NCI-H1417 treated with DMSO at 0.1 percent for 48 hours (cell line): ENCODE measurements at places on chromosomes 6 and 20.

DNA sequence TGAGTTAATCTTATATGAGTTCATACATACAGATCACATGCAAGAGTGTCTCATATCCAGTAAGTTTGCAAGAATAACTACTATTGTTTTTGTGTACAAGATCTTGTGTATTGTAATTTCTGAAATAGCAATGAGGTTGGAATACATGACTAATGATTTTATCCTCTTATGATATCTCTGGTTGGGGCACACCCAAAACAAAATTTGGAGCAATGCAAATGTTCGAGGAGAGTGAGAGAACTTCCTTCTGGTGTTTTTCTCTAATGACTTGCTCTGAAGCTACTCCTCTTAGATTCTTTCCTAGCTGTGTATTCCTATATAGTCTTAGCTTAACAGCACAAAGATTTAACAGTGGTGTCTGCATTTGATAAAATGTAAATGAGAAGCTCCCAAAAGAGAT is 252.5 kb downstream of the LAMA2 start:
- no peak for DNase-seq

DNA sequence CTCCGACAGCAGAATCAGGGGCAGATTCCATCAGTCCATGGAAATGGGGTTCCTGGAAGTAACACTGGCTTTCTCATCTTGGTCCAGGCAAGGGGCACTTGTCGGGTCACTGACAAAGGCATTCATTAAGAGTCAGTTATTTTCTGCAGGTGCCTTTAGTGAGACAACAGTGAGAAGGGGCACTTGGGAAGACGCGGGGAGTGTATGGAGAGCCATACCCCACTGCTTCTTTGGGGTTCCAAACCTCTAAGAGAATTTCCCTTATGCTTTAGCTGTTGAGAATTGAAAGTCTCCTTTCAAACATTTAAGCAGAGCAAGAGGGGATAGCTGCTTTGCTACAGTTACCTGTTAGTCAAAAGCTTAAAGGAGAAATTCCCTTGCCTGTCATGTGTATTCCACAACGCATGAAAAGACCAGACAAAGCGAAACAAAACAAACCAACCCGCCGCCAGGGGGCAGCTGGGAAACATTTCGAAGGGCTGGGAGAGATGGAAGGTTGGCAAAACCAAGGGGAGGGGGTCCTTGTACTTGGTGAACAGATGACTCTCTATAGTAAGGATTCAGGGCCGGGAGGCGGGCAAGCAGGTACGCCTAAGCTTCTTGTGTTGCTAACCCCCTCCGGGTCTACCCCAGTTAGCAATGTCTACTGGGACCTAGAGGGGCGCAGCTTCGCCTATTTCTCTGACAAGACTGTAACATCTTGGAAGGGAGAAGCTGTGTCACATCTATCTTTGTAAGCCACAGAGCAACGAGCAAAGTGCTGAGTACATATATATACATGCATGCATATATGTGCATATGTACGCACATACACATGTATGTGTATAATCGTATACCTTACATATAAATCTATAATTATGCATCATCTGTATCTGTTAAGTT is 474.9 kb upstream of the AGPAT4 start:
- no peak for DNase-seq

DNA sequence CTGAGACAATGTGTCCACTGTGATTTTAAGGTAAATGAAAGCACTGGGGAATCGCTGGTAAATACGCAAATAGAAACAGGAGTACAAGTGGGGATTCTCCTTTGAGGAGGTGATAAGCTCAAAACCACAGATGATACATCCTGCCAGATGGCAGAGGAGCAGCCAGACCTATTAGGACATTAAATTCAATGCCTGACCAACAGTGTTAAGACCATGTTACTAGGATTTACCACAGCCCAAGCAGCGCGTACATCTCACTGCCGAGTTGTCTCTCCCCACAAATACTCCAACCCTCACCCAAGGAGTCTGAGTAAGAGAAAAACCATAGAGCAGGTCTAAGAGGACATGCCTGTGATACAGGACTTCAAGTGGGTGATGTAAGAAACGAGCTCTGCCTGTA is 68.9 kb upstream of the TULP1 start:
- no peak for DNase-seq

DNA sequence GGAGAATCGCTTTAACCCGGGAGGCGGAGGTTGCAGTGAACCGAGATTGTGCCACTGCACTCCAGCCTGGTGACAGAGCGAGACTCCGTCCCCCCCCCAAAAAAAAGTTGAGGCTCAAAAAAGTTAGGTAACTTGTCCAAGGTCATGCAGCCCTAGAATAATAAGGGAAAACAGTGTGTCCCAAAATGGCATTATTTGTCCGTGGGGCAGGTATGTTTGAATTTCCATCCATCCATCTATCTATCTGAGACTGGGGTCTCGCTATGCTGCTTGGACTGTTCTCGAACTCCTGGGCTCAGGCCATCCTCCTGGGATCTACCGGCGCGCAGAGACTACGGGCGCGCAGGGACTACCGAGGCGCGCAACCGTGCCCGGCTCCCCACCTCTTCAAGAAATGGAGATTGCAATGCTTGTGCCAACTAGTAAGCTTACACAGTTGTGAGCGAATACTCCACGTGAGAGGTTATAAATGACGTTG is 374 bp upstream of the ABCC10 start:
- DNase-seq: no peak

GRCh38 chr20:45950330-45950646 is 15.8 kb downstream of the PCIF1 start:
- DNase-seq: no peak

GRCh38 chr6:75305573-75305972 is 21.0 kb upstream of the TMEM30A start:
- no peak for DNase-seq

GRCh38 chr6:52994031-52994838 is 849 bp downstream of the GSTA4 start:
- DNase-seq: no peak

DNA sequence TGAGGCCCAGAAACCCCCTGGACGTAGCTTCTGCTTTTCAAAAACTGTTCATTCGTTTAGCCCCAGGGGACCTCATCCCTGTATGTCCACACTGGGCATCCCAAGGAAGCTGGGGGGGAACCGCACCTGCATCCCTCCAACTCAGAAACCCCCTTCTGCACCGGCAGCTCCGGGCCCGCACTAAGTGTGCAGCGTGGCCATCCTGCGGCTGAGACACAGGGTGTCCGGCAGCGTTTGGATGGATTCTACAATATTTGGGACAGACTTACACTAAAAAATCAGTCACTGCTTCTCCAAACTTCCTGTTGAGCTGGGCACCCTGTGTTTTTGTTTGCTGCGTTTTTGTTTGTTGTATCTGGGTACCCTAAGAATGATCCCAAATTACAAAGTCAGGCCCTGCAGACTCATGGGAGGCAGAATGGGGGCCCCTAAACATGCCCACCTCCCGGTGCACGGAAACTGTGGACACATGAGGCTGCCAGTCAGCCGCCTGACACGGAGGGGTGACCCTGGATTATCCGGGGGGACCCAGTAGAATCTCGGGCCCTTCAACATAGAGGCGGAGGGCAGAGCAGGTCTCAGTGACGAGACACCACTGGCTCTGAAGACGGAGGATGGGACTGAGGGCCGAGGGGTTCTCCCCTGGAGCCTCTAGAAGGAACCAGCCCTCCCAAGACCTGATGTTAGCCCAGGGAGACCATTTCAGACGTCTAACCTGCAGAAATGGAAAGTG is 88.2 kb upstream of the BHLHE23 start:
- no peak for DNase-seq

GRCh38 chr6:63527658-63528514 is 44.4 kb upstream of the LOC128125822 start:
- no peak for DNase-seq

GRCh38 chr6:156351346-156351966 is 425.7 kb upstream of the ARID1B start:
- DNase-seq: no peak

GRCh38 chr6:17035257-17036064 is 66.4 kb upstream of the STMND1 start:
- DNase-seq: no peak

DNA sequence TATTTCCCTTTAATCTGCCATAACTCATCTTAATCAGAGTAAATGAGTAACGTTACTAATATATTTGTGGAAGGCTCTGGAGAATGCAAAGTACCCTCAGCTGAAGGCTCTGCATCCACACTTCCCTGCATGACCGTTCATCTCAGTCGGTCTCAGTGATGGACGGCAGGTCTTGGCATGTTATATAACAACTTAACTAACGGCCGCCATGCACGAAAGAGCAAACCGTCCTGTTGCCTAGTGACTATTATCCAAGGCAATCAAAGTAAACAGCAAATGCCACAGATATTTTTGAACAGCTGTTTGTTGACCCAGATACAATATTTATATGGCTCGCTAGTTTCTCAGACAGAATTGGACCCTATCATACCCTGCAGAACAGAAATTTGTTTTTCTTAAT is 194.9 kb upstream of the SMLR1 start:
- peak; percentile 39 for DNase-seq

DNA sequence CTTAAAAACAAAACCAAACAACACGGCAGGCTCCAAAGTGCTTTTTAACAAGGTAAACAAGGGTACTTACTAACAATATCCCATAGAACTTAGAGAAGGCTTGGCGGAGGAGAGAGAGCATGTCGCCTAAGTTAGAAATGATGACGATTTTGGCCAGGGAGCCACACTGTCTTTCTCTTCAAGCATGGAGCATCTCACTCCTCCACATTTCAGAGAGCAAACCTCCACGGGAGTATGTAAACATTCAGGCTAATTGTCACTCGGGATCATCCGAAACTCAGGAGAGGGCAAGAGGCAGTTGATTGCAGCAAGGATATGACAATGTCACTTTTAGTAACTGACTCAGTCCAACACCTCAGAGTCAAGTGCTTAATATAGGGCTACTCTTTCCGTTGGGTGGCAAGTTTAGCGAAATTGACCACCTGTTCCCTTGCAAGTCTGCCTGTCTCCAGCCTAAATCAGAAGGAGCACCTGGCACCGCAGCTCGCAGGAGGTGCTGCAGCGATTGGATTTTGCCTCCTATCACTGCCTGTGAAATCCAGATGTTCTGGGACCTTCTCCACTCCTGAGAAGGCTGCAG is 65.8 kb upstream of the RPS6KA2 start:
- no peak for DNase-seq

DNA sequence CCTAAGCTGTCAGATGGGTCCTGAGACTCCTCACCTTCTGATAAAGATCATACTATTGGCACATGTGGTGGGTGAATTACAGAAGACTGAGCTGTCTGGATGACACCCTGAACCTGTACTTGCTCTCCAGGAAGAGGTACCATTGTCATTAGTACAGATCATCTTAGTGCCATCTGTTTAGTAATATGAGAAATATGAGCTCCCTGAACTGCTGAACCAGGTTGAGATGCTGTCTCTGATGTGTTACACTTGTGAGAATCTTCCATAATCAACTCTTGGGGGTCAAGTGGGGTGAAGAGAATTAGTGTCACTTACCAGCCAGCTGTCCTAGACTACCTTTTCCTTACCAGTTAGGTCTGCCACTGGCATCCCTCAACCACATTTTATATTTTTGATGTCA is 531.0 kb downstream of the EPHA7 start:
- no peak for DNase-seq
